ENCODE measurements at places on chromosomes 7 and 10.

GRCh38 chr10:17668435-17669184 lies 24.7 kb downstream of the STAM start:
- no peak for DNase-seq

DNA sequence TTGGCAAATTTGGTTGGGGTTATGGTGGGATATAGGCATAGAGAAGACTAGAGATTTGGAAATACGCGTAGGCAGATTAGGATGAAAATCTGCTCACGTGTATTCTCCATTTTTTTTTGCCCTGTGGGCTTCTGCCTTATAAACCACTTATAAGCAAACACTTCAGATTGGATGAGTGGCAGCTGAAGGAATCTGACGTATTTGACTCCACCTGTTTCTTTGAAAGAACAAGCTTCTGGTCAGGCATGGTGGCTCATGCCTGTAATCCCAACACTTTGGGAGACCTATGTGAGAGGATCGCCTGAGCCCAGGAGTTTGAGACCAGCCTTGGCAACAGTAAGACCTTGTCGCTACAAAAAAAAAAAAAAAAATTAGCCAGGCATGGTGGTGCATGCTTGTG lies 5.1 kb downstream of the STK31 start:
- DNase-seq, result no peak

DNA sequence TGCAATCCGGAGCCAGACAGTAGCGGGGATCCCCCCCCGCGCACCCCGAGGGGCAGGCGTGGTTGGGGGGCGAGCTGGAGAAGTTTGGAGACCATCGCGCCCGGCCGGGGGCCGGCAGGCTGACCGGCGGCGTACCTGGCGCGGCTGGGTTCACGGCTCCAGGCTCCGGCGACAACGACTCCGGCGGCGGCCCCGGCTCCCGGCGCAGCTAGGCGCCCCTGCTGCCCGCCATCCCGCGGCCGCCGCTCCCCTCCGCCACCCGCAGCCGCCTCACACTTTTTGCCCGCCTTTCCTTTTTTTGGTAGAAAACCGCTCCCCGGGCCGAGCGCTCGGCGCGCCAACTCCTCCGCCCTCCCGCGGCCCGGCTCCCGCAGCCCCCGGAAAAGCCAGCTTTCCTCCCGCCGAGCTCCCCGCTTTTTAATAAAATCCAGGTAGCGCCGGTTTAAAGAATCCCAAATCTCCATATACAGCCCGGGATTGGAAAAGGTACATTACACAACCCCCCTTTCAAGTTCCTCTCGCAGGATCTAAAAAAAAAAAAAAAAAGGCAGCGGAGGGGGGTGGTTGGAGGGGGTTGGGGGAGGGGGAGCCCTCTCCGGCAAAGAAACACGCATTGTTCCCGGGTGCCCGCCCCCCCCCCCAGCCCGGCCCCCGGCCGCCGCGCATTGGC lies at the start of gene TNRC18:
TSS of gene TNRC18 (minus strand) at position 529 of the 670 bp plus-strand sequence. CDS start 2,588 bp downstream, outside the sequence.
- DNase-seq, result no peak

DNA sequence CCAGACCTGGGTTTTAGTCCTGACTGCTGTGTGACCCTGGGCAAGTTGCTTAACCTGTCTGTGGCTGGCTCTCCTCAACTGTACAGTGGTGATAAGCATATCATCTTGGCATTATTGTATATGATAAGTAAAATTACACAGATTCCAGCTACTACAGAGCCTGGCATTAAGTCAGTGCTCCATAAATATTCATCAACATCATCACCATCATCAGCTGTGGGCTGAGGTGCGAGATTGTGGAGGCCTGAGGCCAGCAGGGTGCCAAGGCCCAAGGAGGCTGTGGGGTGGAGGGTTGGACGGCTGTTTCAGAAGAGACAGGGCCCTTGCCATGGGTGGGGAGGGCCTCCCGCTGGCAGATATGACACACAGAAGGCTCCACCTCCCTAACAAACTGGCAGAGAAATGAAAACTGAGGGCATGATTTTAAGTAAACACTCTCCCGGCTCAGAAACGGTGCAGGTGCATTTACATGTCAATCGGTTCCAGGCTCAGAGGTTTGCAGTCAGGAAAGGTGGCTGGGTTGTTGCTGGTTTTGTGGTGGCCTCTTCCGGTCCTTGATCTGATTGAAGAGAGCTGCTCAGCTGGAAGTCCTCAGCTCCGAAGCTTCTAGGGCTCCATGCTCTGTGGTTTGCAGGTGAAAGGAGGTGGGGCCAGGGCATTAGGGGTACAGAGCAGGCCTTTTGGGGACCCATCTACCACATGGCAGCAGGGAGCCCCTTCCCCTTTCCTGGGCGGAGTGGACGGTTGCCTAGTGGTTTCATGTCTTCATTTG lies 10.2 kb downstream of the CRYGN start:
- DNase-seq, result no peak

GRCh38 chr10:64765498-64765897 lies 1244.3 kb downstream of the REEP3 start:
- DNase-seq, result no peak

- DNase-seq, result no peak
Observed at GRCh38 chr7:51090411-51090810, 226.2 kb downstream of the COBL start.
